Body of pancreas (tissue), 4 donors: ENCODE measurements at places on chromosomes 3 and 15. TPM values are rescaled to one million over a fixed set of nuclear protein-coding genes. Genes with fewer than 3 reads are reported as not detected.

ASB7 gene
- total RNA-seq: 7.6 TPM

PLSCR4 gene
- 19.4 TPM for total RNA-seq

CAPN3 gene
- total RNA-seq: 9.6 TPM

- no peak overlapping the region for H3K4me3 ChIP-seq
- H3K36me3 ChIP-seq: no peaks in the 10 kb centered on the region
- DNase-seq: no peak
- H3K4me1 ChIP-seq: no peaks in the 10 kb centered on the region
Measured at GRCh38 chr3:20682573-20682972, 496.6 kb upstream of the SGO1 start.

DNA sequence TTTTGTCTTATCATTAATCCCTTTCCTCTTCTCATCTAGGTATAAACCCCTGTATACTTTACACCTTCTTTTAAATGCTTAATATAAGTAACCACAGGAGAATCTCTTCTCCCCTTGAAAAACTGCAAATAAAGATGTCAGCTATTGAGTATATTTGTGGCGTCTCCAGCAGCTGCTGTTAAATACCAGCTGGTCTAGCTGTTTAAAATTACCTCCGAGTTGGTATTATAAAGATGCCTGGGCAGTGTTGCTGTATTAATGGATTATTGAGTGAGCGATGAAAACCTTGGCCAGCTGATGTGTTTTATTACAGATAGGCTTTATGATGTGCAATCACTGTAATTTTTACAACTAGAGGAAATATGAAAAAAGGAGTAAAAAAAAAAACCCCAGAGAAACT, 388.1 kb downstream of the TBC1D5 start:
- H3K4me3 ChIP-seq: no peak overlapping the region
- H3K36me3 ChIP-seq: no peaks in the 10 kb centered on the region
- no peaks in the 10 kb centered on the region for H3K4me1 ChIP-seq
- H3K27ac ChIP-seq: no peak overlapping the region
- H3K27me3 ChIP-seq: no peaks in the 10 kb centered on the region

GRCh38 chr15:40766906-40767837, 2.6 kb upstream of the C15orf62 start:
- no peaks in the 10 kb centered on the region for H3K36me3 ChIP-seq
- no peaks in the 10 kb centered on the region for H3K27me3 ChIP-seq
- H3K4me3 ChIP-seq: no peak overlapping the region
- H3K4me1 ChIP-seq: peaks cover 36% of the 10 kb centered on the region

DNA sequence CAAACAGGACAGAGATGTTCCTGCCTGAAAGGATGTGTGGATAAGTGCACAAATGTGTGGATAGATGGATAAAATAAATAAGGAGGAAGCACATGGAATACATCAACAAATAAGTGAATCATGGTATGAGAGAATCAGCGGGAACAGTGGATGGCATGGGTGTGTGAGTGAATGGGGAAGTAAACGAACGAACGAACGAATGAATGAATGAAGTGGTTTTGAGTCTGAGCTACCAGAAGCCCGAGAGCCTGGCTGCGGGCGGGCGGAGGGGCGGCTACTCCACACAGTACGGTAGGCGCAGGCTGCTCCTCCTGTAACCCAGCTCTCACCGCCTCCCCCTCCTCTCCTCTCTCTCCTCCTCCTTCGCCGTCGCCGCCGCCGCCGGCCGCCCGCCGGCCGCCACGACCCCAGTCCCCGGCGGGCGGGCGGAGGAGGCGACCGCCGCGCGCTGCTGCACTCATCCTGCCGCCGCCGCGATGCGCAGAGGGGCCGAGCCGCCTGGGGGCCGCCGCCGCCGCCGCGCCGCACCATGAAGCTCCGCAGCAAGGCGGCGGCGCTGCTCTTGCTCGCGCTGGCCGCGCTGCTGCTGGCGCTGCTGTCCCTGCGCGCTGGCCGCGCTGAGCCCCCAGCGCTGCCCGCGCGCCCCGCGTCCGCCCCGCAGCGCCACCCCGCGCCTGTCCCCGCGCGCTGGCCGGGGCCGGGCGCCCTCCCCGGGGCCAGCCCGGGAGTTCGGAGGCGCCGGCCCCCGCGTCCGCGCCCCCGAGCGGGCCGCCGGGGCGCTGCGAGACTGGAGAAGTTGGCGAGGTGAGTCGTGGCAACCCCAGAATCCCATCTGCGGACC, at the start of gene GXYLT2:
Gene GXYLT2, plus strand, starts transcription at position 342 of the 841 bp plus-strand sequence. Its CDS starts 188 bp downstream, at position 530.
- peak; percentile 73 for DNase-seq
- no peak within 1 kb of the TSS for H3K27ac ChIP-seq
- H3K4me3 ChIP-seq: no peak within 1 kb of the TSS
- H3K4me1 ChIP-seq: peaks cover 19% of the 10 kb centered on the region

- no peak for DNase-seq
- H3K27me3 ChIP-seq: no peaks in the 10 kb centered on the region
- H3K4me1 ChIP-seq: peaks cover 6% of the 10 kb centered on the region
- no peak overlapping the region for H3K27ac ChIP-seq
Measured at GRCh38 chr15:80739919-80740318, 39.3 kb upstream of the CEMIP start.

DNA sequence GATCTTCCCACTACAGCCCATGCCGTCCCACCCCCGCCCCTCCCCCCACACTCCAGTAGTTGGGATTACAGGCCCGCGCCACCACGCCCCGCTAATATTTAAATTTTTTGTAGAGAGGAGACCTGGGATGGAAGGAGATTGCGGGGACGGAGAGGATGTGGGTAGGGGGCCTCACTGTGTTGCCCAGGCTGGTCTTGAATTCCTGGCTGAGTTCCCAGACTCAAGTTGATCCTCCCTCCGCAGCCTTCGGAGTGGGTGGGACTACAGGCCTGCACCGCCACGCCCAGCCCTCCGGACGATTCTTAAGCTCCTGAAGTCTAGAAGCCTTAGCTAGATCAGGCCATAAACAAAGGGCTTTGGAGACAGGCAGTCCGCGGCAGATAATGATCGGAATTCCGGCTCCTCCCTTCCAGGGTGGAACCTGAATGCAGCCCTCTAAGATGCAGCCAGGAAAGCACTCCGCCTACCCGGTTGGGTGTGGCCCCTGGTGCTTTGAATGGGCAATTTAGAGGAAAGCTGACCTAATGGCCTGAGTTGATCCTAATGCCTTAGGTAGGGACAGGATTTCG, at the start of gene DPPA2:
Gene DPPA2, minus strand, starts transcription at position 356 of the 569 bp plus-strand sequence. CDS start 1,975 bp downstream, outside the sequence.
- H3K27me3 ChIP-seq: no peaks in the 10 kb centered on the region
- no peak within 1 kb of the TSS for H3K4me3 ChIP-seq
- H3K4me1 ChIP-seq: no peaks in the 10 kb centered on the region
- H3K36me3 ChIP-seq: no peaks in the 10 kb centered on the region

- H3K36me3 ChIP-seq: no peaks in the 10 kb centered on the region
- H3K27me3 ChIP-seq: no peaks in the 10 kb centered on the region
- H3K27ac ChIP-seq: no peak overlapping the region
- DNase-seq: no peak
Measured at GRCh38 chr3:167728632-167729323, 5.9 kb downstream of the PDCD10 start.

DNA sequence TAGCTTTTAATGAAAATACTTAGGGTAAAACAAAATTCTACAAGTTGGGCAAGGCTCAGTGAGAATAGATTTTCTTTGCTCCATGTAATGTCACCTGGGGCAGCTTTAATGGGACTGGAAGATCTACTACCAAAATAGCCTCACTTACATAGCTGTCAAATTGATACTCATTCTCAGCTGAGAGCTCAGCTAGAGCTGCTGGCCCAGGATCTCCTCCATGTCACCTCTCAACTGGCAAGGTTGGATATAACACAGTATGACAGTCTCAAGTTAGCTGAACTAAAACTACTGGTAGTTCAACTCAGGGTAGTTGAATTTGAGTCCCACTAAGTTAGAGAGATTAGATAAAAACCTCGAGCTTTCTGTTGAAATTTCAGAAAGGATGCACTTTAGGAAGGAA, 218.5 kb upstream of the PLSCR5 start:
- no peaks in the 10 kb centered on the region for H3K4me1 ChIP-seq

DNA sequence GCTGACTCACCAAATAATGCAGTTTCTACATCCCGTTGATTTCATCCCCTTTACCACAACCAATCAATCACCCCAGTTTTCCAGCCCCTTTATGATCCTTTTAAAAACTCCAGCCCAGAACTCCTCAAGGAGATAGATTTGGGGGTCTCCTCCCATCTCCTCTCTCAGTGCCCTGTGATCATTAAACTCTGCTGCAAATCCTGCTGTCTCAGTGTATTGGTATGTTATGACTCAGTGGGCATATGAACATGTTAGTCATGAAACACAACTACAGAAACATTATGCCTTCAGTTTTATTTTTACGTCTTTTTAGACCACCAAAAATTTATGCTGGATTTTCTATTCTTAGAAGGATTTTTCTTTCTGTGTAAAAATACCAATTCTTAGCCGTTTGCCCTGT, 213.7 kb downstream of the DIPK2A start:
- no peak overlapping the region for H3K27ac ChIP-seq
- no peak for DNase-seq
- no peaks in the 10 kb centered on the region for H3K27me3 ChIP-seq

GRCh38 chr3:43378066-43378935, 92.0 kb downstream of the SNRK start:
- DNase-seq: peak; percentile 75
- no peak overlapping the region for H3K4me3 ChIP-seq
- H3K27ac ChIP-seq: no peak overlapping the region
- H3K4me1 ChIP-seq: no peaks in the 10 kb centered on the region

DNA sequence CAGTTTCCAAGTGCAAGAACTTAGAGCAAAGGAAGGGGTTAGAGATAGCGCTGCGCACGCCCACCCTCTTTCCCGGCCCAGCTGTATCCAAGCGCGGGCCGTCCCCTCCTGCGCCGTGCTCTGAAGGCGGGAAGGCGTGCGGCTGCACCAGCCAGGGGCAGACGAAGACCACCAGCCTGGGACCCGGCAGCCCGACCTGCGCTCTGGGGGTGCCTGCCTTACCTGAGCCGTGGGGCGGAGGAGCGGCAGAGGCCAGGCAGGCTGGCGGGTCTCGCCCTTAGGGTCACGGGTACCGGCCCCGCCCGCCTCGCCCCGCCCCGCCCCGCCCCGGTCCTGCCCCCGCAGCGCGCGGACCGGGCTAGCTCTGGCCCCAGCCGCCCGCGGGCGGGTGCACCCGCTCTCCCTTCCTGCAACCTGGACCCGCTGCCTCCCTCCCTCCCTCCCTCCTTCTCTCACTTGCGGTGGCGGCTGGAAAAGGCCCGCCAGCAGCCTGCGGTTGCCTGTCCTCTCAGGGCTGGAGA, at the start of gene WDR72:
Gene WDR72, minus strand, starts transcription at position 253 of the 521 bp plus-strand sequence. CDS start 26,514 bp downstream, outside the sequence.
- no peak within 1 kb of the TSS for H3K27ac ChIP-seq
- H3K4me3 ChIP-seq: no peak within 1 kb of the TSS
- DNase-seq: peak; percentile 20
- H3K4me1 ChIP-seq: no peaks in the 10 kb centered on the region
- no peaks in the 10 kb centered on the region for H3K27me3 ChIP-seq

- H3K4me3 ChIP-seq: no peak overlapping the region
- H3K27ac ChIP-seq: no peak overlapping the region
- no peaks in the 10 kb centered on the region for H3K27me3 ChIP-seq
- no peaks in the 10 kb centered on the region for H3K36me3 ChIP-seq
- H3K4me1 ChIP-seq: no peaks in the 10 kb centered on the region
Measured at GRCh38 chr3:16462679-16463078, 50.8 kb downstream of the RFTN1 start.

DNA sequence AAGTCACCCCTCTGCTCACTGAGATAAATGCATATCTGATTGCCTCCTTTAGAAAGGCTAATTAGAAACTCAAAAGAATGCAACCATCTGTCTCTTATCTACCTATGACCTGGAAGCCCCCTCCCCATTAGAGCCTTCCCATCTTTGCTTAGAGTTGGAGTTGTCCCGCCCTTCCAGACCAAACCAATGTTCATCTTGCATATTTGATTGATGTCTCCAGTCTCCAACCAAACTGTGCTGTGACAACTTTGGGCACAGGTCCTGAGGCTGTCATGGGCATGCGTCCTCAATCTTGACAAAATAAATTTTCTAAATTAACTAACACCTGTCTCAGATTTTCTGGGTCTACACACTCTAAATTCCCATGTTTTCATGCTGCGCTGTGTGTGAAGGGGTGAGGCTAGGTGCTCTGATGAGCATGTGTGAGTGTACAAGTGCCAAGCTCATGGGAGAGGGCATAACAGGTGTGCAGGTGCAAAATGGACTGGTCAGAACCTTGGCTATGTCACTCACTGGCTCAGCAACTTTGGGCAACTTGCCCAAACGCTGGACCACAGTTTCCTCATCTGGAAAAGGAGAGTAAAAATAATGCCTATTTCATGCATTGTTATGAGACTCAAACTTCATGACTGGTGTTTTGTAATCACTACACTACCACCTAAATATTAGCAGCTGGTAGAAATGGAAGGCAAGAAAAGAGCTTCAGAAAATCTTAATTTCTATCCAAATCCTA, 7.2 kb downstream of the DAPK2 start:
- H3K4me3 ChIP-seq: no peak overlapping the region
- H3K27me3 ChIP-seq: no peaks in the 10 kb centered on the region
- no peak for DNase-seq
- H3K4me1 ChIP-seq: no peaks in the 10 kb centered on the region

DNA sequence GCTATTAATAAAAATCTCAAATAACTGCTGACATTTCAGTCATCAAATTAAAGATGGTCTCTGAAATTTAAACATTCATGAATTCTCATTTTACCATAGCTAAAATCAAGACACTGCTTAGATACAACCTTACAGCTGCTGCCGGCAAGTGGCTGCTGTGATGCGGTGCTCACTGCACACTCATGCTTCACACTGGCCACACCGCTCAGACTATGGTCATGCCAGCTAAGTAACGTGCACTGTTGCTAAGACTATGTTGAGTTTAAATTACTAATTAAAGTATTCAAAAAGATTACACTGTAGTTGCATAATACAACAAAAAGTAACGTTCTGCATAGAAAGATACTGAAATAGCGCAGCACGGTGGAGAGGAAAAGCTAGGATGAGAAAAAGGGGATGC, 12.1 kb downstream of the ATP13A3 start:
- H3K27me3 ChIP-seq: no peaks in the 10 kb centered on the region
- peaks cover 18% of the 10 kb centered on the region for H3K4me1 ChIP-seq
- no peak overlapping the region for H3K4me3 ChIP-seq
- DNase-seq: no peak
- no peaks in the 10 kb centered on the region for H3K36me3 ChIP-seq
- H3K27ac ChIP-seq: no peak overlapping the region

DNA sequence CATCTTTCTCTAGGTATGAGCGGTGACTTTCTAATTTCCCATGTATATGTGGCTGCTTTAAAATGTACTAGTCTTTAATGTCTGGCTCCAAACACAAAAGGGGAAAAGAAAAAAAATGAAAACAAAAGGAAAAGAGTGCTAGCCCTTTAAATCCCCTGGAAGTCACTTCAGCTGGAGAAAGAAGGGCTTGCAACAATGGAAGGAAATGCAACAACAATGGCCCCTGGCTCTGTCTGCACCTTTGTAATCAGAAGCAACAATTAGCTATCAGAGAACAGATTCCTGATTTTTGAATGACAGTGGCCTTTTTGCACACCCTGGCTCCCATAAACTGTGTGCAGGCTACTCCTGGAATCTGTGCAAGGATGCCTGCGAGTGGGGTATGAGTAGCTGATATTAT, 591.2 kb downstream of the FHIT start:
- no peaks in the 10 kb centered on the region for H3K36me3 ChIP-seq
- H3K4me1 ChIP-seq: no peaks in the 10 kb centered on the region
- H3K27ac ChIP-seq: no peak overlapping the region
- DNase-seq: no peak
- no peak overlapping the region for H3K4me3 ChIP-seq
